CD4-positive, alpha-beta T cell treated with Interleukin-17A for 4 hours (primary cell): ENCODE measurements at places on chromosomes 2 and 18.

GRCh38 chr2:181463588-181463987 lies 6.4 kb downstream of the ITGA4 start:
- no peak for DNase-seq

DNA sequence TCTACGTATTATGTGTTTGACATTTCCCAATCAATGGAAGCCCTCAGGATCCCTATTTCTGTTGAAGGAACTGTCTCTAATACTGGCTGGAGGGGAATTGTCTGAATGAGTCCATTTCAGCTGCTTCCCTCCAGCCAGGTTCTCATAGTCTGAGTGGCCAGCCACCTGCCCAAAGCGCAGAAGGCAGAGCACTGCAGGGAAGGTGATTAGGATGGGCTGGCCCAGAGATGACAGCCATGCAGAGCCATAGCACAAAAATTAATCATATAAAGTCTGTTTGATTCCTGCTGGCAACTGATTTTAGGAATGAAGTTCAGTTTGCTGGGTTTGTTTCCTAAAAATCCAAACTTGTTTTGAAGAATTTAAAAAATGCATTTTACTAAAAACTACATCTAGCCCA lies 327.1 kb downstream of the ETAA1 start:
- DNase-seq = no peak

- no peak for DNase-seq
Observed at GRCh38 chr2:230895536-230896345, 29.3 kb downstream of the GPR55 start.

DNA sequence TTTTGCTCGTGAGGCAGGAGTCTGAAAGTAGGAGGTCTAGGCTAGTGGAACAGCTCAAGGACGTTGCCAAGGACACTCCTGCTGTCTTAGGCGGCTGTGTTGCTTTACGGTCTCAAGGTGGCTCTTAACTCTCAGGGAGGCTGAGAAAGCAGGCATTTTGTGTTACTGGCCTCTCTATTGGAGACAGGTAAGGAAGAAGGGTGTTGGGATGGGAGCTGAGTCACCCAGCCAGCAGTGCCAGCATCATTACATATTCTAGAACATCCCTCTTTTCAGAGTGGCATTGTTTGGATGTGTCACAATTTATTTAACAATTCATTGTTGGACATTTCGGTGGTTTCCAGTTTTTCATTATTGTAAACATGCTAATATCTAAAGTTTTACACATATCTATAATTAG lies 30.8 kb upstream of the TMEM214 start:
- DNase-seq = no peak

GRCh38 chr2:64019975-64020528 lies 824 bp upstream of the VPS54 start:
- no peak for DNase-seq

GRCh38 chr2:48114256-48114655 lies 208.0 kb upstream of the FBXO11 start:
- peak; percentile 55 for DNase-seq

DNA sequence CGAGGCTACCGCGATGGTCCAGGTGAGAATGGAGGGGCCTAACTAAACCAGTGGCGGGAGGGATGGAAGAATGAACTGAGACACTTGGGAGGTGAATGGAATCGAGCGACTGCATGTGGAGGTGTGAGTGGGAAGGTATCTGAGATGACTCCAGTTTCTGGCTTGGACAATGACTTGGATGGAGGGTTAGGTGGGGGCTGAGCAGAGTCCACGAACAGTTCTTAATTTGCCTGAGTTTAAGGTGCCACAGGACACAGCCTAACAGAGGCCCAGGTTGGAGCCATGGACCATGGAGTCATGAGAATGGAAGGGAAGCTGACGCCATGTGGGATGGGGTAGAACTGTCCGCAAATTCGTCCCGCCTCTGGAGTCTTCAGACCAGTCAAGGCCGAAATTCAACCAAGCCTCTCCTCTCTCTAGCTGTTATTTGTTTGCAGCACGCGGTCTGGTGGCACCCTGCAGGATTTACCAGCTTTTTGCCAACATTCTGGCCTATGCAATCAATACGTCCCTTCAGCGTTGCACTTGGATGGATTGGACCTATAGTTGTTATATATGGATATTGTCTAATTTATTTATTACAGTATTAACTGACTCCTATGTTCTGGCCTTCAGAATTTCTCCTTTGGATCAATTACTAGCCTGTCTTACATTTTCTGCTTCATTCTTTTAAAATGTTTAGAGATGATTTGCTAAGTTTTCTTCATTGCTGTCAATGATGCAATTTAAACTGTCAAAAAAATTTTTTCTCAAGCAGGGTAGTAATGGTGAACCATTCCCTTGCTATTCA lies 940 bp upstream of the BOLA3 start:
- DNase-seq = no peak

- DNase-seq = no peak
Observed at GRCh38 chr2:157256626-157257025, 879 bp upstream of the GALNT5 start.

- DNase-seq = no peak
Observed at GRCh38 chr2:22807872-22808271, 577.1 kb upstream of the KLHL29 start.
